ENCODE measurements at places on chromosomes 5 and 9. TPM values are rescaled to one million over a fixed set of nuclear protein-coding genes. Genes with fewer than 3 reads are reported as not detected.

The CATSPER3 gene
- 0.10 TPM for total RNA-seq

The SLC2A8 gene
- total RNA-seq, result 2.2 TPM

The SLC36A3 gene
- not detected for total RNA-seq

The PCDHB16 gene
- not detected for total RNA-seq

The IFNA21 gene
- not detected for total RNA-seq

The PRPF4 gene
- 15.4 TPM for total RNA-seq

The TMEM174 gene
- total RNA-seq, result not detected

The PCDHGA12 gene
- total RNA-seq, result 0.10 TPM

The ARSI gene
- 4.8 TPM for total RNA-seq

The WDR31 gene
- 0.21 TPM for total RNA-seq

The HAUS6 gene
- 23.5 TPM for total RNA-seq

The SPAAR gene
- total RNA-seq, result not detected

The CRHBP gene
- total RNA-seq, result not detected

The FAM221B gene
- total RNA-seq, result not detected

The ITGA2 gene
- 0.73 TPM for total RNA-seq

The FOXD4L5 gene
- under 0.01 TPM for total RNA-seq

The PCDHA5 gene
- total RNA-seq, result under 0.01 TPM

The OBP2B gene
- not detected for total RNA-seq

The MARCOL gene
- not detected for total RNA-seq

The TMEM232 gene
- 2.7 TPM for total RNA-seq

The OSMR gene
- total RNA-seq, result not detected

The CER1 gene
- total RNA-seq, result not detected

The MVB12B gene
- 9.4 TPM for total RNA-seq
